ENCODE measurements at places on chromosomes 1 and 21.
A peak's percentile ranks its signal among the peaks of the same experiment; 100 is the strongest.

DNA sequence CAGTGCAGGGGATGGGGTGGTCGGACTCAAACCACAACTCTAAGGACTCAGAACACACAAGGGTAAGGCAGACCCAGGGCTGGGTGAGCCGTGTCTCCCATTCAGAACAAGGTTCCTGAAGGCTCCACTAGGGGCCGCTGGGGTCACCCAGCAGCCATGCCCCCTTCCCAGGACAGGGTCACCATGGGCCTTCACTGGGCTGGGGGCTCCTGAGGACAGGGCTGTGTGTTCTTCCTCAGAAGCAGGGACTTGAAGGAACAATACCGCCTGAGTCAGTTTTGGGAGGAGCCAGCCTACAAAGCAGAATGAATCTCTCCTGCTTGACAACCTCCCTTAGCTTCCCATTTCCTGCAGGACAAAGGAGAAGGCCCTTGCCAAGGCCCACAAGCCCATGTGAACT is 15.4 kb downstream of the RIMS3 start:
- no peak for DNase-seq

DNA sequence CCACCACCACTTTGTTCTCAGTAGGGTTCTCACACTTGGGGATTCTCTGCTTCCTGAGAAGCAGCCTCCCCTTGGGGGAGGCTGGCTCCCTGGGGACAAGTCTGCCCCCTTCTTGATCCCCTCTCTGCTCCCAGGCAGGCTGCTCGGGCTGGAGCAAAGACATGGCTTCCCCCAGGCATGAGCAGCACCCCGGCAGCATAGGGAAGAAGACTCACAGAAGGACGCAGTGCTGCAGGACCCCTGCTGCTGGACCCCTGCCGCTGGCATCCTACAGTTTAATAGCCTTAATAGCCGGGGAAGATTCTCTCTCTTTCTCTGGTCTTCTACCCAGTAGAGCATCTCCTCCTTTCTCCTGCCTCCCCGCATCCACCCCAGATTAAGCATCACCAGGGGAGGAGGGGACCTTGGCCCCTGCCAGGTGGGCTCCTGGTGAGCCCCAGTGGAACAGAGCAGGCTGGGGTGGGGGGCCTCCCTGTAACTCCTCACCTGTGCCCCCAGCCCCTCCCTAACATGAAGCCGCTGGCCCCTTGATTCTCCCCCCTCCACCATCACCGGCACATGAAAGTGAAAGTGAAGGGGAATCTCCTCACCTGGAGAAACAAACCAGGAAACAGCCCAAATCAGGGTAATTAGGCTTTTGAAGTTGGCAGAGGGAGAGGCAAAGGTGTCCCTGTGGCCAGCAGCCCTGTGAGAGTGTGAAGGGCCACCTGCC is 2.5 kb downstream of the WNT3A start:
- peak; percentile 59 for DNase-seq

GRCh38 chr1:116825207-116825719 is 71.0 kb downstream of the CD2 start:
- no peak for DNase-seq

- no peak for DNase-seq
These were observed 16.8 kb downstream of the SUCO start for GRCh38 chr1:172549621-172550280.

- no peak for DNase-seq
These were observed 64.5 kb downstream of the BCAR3 start for GRCh38 chr1:93616996-93617669.
